Effector memory CD8-positive, alpha-beta T cell (primary cell): ENCODE measurements at places on chromosomes 5 and 9.

DNA sequence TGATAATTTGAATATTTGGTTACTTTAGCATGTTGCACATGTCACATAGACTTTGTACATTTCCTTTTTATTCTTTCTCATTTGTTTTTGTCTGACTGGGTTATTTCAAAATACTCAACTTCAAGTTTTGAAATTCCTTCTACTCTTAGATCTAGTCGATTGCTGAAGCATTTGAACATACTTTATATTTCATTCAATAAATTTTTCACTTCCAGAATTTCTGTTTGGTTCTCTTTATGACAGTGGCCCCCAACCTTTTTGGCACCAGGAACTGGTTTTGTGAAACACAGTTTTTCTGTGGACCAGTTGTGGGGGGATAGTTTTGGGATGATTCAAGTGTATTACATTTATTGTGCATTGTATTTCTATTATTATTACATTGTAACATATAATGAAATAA, 119.8 kb downstream of the COX7C start:
- no peak for DNase-seq

DNA sequence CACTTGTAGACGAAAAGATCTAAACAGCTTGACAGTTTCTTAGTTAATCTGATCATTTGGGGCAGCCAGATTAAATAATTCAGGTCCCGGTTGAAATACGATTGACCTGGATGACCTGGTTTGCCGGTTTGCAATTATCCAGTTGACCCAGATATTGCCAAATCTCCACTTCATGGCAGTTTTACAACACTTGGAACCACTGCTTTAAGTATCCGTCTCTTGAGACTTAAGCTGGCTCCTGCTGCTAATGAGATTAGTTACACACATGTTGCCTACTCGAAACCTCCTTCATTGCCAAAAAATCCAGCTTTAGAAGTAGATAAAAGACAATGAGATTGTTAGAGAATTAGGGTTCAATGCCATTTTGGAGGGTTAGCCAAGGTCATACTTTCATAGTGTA, 136.2 kb upstream of the HAPLN1 start:
- DNase-seq, result no peak

DNA sequence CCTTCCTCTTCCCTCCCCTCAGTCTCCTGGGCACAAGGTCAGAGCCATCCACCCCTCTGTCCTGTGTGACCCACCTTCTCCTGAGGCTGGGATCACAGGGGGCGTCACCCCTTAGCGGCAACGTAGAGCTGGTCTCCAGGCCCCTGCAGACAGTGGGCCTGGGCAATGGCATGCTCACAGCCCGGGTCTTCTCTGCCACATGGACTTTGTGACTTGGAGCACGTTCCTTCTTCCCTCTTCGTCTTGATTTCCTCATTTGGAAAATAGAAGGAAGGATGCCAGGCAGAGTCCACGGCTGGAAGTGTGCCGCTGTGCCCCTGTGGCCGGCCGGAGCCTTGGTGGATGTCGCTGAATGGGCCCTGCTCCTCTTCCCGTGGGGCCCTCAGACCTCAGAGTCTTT, 10.0 kb downstream of the RXRA start:
- DNase-seq, result no peak

DNA sequence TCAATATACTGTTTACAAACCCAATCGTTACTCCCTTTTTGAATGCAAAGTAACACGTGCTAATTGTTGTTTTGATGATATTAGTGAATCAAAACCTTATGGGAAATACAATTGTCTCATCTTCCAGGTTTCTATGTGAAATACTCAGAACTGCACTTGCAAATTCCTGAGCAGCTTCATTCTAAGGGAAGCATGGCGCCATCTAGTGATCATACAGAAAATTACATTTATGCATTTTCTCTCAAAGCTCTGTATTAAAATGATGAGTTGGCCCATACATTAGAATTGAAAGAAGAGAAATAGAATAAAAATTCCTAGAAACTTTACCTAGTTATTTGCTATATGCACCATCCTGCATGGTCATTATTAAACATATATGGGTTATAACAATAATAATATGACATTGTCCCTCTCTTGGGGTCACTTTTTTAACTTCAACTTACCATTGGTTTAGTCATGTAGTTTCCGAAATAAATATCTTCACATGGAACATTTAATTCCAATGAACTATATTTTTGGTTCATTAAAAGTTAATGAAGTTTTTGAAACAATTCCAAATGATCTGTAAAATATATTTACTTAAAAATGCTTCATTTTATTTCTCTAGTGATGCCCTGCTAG, 220.0 kb downstream of the PDE4D start:
- DNase-seq, result no peak

GRCh38 chr9:127979015-127979332, 1.8 kb downstream of the EEIG1 start:
- DNase-seq, result no peak

DNA sequence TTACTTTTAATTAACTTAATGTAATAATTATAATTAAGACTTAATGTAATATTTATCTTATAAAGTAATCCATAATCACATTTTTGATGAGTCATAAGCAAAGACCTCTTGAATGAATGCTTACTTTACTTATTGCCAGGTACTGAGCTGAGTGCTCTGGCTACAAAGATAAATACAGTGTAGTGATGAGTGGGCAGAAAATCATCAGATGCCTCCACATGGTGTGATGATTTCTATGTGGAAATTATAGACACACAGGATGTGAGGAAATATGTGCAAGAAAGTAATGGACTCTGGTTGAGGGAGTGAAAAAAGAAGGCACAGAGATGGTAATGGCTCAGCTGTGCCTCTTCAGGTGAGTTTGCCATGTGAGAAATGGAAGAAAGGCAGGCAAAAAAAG, 422.6 kb upstream of the CD180 start:
- DNase-seq, result no peak

- DNase-seq, result no peak
Measured at GRCh38 chr5:175328176-175328575, 115.8 kb downstream of the DRD1 start.

DNA sequence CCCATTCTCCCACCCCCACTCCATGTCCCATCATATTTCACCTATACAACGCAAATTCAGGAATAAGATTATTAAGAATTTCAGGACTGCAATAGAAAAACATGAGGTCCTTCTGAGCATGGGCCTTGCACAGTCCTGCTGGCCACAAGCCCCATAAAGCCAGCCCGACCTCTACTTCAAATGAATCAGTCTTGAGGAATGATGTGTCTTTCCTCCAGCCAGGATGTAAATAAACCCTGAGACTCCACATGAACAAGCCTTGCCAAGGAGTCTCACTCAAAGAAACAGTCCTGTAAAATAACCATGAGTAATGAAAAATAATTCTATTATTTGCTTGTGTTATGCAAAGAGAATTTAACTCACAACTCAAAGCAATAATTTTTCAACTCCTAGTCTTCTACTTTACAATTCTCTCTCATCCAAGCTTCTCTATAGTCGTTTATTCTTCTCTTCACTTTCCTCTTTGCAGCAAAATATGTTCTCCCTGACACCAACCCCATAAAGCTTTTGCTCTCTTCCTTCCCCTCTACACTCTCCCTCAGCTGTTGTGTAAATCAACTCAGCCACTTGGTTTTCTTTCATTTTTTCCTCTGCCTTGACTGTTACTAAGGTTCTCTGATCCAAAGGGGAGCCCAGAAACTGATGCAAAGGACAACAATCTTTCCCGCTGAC, 140.1 kb upstream of the MOCS2 start:
- DNase-seq, result no peak

- peak; percentile 7 for DNase-seq
Measured at GRCh38 chr5:32280656-32281081, 32.1 kb downstream of the MTMR12 start.

DNA sequence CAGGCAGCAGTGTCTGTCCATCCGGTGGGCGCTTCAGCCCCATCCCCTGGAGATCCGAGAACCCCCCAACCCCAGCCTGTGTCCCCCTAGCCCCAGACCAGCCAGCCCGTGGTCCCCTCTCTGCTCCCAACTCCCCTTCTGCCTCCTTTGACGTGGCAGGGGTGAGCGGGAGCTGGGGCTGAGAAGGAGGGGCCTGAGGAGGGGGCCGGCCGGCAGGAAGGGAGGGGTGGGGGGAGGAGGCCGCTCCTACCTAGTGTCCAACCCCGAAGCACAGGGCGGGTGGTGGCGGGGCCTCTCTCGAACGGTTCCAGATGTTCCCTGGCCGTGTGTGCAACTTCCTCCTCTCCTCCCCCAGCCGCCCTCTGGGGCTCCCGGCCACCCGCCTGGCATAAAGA, 31.0 kb downstream of the GOLGA2 start:
- no peak for DNase-seq

DNA sequence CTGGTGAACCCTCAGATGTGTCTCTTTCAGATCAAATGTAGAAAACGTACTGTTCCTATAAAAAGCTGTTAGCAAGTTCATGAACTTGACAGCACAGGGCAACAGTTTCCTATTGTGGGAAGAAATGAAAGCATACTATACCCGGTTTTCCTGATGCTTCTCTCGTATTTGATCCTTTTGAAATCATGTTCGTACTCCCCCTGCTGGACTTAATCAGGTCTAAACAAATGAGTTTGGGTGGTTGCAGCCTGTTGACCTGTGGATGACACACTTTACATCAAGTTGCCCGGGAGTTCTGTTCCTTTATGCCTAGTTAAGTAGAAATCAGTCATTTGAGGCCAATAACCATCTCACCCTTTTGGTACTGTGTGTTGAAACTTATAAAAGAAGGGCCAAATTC, 1992.3 kb downstream of the MAT2B start:
- DNase-seq, result no peak

GRCh38 chr5:140305471-140305870, 2.6 kb upstream of the PFDN1 start:
- no peak for DNase-seq

DNA sequence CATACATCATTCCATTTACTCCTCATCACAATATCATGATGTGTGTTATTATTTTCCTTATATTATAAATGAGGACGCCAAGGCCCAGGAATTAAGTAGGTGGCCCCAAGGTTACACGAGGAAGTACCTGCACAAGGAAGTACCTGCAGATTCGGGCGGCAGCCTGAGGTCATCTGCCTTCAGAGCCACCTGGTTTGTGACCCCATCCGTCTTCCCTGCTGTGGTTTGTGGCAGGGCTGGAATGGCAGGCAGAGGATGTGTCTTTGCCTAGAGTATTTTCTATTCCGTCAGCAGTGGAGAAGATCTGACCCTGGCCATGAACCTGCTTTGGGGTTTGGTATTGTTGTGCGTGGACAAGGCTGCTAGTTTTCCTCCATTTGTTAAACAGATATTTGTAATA, 59.7 kb downstream of the PDZD2 start:
- DNase-seq, result no peak

- DNase-seq, result peak; percentile 72
Measured at GRCh38 chr5:35924950-35925722, 13.3 kb downstream of the CAPSL start.

DNA sequence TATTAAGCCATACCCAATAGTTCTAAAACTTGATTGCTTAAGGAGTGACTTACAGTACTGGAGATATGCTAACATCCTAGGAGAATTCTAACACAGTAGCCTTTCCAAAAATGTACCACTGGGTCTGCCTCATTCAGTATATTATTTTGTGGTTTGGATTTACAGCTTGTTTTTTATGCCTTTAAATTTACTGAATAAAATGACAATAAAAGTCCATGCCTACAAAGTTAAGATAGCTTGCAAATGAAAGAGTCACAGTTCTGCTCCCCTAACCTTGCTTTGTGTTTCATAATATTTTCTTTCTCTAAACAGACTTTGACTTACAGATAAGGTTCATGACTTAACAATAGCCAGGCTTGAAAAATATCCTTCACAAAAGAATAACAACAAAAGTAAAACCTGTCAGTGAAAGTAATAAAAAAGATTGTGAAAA, 951.1 kb upstream of the NUDT12 start:
- no peak for DNase-seq
